Fibroblast of skin of back (primary cell): ENCODE measurements at places on chromosomes 3 and 15.

GRCh38 chr3:122356402-122356801, 26.6 kb downstream of the MIX23 start:
- DNase-seq, result no peak

- peak; percentile 90 for DNase-seq
Observed at GRCh38 chr15:68524753-68525584, 53.8 kb upstream of the CORO2B start.

DNA sequence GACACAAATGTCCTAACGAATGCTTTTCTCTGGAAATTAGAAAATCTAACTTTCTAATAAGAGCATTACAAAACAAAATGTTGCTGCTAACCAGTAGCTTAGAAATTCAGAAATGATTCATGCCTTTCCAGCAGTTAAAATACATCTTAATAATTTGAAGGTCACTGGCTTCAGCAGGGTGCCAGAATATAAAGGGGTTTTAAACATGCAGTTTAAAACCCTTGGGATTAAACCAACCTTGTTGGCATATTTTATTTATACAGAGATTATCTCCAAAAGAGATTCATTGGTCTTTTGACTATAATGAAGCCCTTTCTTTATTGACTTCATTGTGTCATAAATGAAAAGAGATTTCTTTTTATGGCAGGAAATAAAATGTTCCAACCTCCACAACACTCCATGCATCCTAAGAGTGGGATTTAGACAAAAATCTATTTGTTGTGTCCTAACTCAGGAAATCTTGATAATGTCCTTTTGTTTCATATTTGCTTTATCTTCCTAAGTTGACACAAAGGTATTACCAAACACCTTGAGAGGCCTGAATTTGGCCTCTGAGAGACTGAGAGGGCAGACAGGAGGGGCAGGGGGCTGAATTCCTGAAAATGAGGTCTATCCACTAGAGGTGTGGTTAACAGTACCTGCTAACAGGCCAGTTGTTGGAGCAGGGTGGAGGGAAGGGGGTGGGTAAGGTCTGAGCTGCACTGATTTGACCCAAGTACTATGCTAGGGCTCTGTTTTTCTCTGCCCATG, 124.4 kb downstream of the FEZF2 start:
- DNase-seq, result no peak

- DNase-seq, result no peak
Observed at GRCh38 chr3:103134023-103134724, 699.4 kb downstream of the ZPLD1 start.

GRCh38 chr3:13895155-13896105, 15.6 kb upstream of the WNT7A start:
- peak; percentile 89 for DNase-seq

- DNase-seq, result peak; percentile 5
Observed at GRCh38 chr3:29099296-29099695, 181.6 kb upstream of the RBMS3 start.

GRCh38 chr15:69861331-69862171, 236.2 kb downstream of the TLE3 start:
- DNase-seq, result peak; percentile 48
